A172 (cell line): ENCODE measurements at places on chromosomes 16 and 17. TPM values are rescaled to one million over a fixed set of nuclear protein-coding genes. Genes with fewer than 3 reads are reported as not detected.

The UTS2R gene
- total RNA-seq, result not detected in 2 replicates

The GSG1L gene
- total RNA-seq, result not detected in 2 replicates

The TBC1D26 gene
- total RNA-seq, result not detected in 2 replicates

The RGS9 gene
- total RNA-seq, result 0.28 and 2.0 TPM in 2 replicates

The CALB2 gene
- 2.6 and 5.2 TPM in 2 replicates for total RNA-seq

The NEUROD2 gene
- total RNA-seq, result not detected in 2 replicates

The KRTAP2-3 gene
- total RNA-seq, result 0.69 and 1.00 TPM in 2 replicates

The NXPH3 gene
- total RNA-seq, result 0.12 and 0.24 TPM in 2 replicates

The SLC16A6 gene
- total RNA-seq, result 0.48 and 5.3 TPM in 2 replicates

The MYL4 gene
- not detected in 2 replicates for total RNA-seq

The PRR35 gene
- not detected in 2 replicates for total RNA-seq

The KRTAP2-1 gene
- total RNA-seq, result not detected in 2 replicates

The GDPD3 gene
- total RNA-seq, result 1.8 and 2.8 TPM in 2 replicates

The WNT9B gene
- total RNA-seq, result not detected in 2 replicates

The TBC1D3I gene
- total RNA-seq, result 0.22 TPM in 1 of 2 replicates, not detected in the other

The CNGB1 gene
- total RNA-seq, result 0.12 TPM in 1 of 2 replicates, not detected in the other

The MGAT5B gene
- total RNA-seq, result 11.7 and 16.7 TPM in 2 replicates

The NPIPB6 gene
- total RNA-seq, result 1.2 TPM in 1 of 2 replicates, not detected in the other

The CDRT15L2 gene
- not detected in 2 replicates for total RNA-seq

The STH gene
- total RNA-seq, result not detected in 2 replicates

The PIPOX gene
- total RNA-seq, result 1.1 and 1.7 TPM in 2 replicates

The C16orf95 gene
- total RNA-seq, result 18.0 and 22.8 TPM in 2 replicates

The RGS11 gene
- 0.07 TPM in 1 of 2 replicates, not detected in the other for total RNA-seq
